ENCODE measurements at places on chromosomes 12 and 14. TPM values are rescaled to one million over a fixed set of nuclear protein-coding genes. Genes with fewer than 3 reads are reported as not detected.

LALBA gene
- total RNA-seq, result not detected

DACT1 gene
- total RNA-seq, result 4.2 TPM

SERPINA3 gene
- 0.15 TPM for total RNA-seq

ASB2 gene
- total RNA-seq, result 2.3 TPM

CLEC7A gene
- not detected for total RNA-seq

GRCh38 chr12:114779186-114779585, 95.2 kb upstream of the TBX3 start:
- DNase-seq, result no peak

- peak; percentile 13 for DNase-seq
Observed at GRCh38 chr14:67749341-67750084, 47.8 kb downstream of the RDH12 start.

DNA sequence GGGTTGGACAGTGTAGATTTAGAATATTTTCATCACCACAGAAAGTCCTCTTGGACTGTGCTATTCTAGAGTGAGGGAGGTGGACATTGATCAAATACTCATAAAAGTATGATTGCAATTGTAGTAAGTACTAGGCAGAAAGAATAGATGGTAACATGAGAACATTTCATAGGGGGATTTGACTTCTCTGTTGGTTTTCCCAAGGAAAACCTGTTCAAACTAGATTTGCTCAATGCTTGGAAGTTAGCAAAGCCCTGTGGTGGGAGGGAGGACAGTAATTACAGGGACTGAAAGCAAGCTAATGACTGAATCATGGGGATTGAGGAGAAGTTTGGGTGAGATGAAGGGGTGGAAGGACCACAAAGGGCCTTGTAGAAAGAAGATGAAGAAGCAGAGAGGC, 24.4 kb upstream of the EID3 start:
- no peak for DNase-seq

- DNase-seq, result no peak
Observed at GRCh38 chr14:97916100-97916499, 1118.9 kb downstream of the VRK1 start.

DNA sequence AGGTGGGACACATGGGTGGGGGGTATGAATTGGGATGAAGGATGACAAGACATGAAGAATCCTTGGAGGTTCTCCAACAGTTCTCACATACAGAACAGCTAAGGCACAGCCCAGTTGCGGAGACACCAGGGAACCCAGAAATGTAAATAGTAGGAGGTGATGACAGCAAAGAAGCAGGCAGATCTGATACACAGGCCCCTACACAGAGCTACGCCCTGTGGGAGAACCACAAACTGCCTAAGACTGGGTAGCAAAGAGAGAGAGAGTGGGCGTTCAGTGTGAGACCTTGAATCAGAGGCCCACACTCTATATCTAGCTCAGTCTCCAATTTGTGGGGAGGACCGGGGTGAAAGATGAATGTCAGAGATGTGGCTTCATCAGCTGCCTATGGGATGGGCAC, 9.5 kb upstream of the NUMB start:
- DNase-seq, result no peak

- peak; percentile 62 for DNase-seq
Observed at GRCh38 chr14:103628221-103628683, 759 bp upstream of the KLC1 start.

GRCh38 chr14:65824285-65824977, 411.9 kb downstream of the FUT8 start:
- DNase-seq, result peak; percentile 36

DNA sequence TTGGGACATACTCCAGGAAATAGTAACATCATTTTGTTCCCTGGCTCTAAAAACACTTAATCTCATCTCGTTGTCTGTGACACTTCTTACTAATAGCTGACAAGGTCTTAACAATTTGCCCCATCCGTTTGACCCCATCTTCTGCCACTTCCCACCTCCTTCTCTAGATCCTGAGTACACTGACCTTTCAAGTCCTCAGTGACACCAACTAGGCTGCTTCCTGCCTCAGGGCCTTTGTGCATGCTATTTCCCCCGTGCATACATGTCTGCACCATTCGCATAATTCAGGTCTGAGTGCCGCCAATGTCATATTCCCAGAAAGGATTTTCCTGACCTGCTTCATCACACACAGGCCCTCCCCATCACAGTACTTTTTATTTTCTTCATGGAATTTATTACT, 70.6 kb upstream of the CCND2 start:
- no peak for DNase-seq

GRCh38 chr14:55789406-55789805, 209.4 kb downstream of the KTN1 start:
- peak; percentile 16 for DNase-seq

DNA sequence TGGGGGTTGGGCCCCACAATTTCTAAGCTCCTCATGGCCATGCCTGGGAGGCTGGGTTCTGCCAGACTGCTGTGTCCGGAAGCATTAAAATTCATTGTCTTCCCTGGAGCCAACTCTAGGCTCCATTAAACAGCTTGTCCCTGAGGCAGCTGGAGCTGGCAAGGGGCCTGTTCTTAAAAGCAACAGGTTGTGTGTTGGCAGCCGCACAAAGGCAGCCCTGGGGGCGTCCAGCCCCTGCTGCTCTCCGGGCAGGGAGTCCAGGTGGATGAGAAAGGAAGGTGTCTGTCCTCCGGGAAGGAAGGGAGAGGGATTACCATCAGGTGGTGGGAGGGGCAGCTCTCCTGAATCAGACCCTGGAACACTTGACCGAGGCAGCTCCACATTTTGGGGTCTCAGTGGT, 98.9 kb downstream of the CHST11 start:
- no peak for DNase-seq

DNA sequence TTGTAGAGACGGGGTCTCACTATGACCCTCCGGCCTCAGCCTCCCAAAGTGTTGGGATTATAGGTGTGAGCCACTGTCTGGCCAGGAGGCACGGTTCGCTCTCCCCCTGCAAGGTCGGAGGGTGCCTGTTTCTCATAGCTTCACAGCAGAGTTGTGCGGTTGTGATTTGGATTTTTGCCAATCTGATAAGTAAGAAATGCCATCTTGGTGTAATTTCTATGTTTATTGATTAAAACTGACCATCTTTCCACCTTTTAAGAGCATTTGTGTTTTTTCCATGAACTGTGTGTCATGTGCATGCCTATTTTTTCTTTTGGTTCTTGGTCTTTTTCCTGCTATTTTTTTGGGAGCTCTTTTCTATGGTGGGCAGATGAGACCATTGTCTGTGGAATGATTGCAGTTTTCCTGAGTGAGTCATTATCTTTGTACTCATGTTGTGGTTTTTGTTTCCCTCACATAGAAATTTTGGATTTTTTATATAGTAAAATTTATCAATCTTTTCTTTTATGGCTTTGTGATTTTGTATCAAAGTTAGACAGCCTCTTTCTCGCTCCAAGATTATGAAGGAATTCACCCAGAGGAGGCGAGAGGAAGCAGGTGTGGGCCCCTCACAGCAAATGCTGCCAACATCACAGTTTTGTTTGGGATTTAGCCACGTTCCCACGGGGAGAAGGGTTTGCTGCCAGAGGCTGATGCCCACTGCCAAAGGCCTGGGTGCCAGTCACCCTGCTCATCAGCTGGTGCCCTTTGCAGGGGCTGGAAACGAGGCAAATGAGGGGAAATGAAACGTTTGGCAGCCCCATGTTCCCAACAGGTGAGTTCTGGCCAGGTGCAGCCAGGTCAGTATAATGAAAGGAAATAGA, 47.2 kb downstream of the RFX4 start:
- DNase-seq, result peak; percentile 53

DNA sequence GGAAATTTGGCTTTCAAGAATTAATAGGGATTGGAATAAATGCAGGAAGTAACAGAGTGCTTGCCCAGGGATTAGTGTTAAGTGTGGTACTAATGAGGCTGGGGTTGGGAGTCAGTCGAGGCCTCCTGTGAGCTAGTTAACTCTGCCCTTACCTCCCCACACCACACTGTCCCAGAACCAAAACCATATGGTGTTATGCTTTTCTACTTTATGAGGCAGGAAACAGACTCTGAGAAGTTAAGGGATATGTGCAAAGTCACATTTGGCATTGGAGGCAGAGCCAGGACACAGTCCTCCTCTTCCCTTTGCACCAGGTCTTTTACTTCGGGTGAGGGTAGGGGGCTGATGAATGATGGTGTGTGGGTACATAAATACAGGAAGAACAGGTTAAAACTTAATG, 41.9 kb downstream of the PELI2 start:
- DNase-seq, result no peak

DNA sequence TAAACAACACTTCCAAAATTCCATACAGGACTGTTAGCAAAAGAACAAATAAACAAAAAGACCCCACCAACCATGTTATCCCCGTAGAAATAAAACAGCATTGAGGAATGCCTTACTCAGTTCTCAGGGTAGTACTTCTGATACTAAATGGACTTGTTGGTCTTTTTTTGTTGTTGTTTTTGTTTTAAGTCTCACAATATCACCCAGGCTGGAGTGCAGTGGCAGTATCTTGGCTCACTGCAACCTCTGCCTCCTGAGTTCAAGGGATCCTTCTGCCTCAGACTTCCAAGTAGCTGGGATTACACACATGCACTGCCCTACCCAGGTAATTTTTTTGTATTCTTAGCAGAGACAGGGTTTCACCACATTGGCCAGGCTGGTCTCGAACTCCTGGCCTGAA, 17.1 kb downstream of the HNRNPC start:
- no peak for DNase-seq

DNA sequence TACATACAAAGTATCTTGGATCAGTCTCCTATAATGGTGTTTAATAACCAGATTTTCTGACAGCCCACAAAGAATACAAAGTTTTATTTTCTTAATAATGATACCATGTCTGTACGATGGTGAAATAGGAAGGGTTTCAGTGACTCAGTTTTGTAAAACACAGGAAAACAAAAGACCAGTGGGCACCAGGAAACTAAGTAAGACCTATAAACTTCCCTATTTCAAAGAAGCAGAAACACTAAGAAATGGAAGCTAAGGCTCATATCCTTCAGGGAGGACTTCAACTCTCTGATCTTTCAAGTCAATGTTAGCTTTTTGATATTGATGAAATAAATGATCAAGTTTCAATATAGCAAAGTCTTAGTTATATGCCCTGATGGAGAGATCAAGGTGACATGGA, 196.0 kb downstream of the DUSP6 start:
- DNase-seq, result no peak

Data from SJCRH30 (cell line).